ENCODE measurements at places on chromosomes 12 and 14. TPM values are rescaled to one million over a fixed set of nuclear protein-coding genes. Genes with fewer than 3 reads are reported as not detected.

DNA sequence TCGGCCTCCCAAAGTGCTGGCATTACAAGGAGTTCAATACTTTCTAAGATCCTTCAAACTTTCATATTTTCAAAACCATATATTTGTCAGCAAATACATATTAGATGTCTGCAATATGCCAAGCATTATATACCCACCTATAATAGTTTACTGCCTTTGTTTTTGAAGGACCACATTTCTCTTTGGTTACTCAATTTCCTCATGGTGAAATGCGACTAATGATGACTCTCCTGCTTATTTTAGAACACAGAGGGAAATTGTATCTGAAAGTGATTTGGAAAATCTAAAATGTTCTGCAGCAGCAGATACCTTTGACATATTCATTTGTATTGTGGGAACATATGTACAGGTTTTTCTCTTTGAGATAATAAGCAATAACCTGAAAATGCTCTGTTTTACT is 2.7 kb upstream of the CNTN1 start:
- H3K36me3 ChIP-seq: no peaks in the 10 kb centered on the region
- H3K27me3 ChIP-seq: peaks cover 31% of the 10 kb centered on the region
- no peak overlapping the region for H3K4me3 ChIP-seq
- H3K4me1 ChIP-seq: peaks cover 4% of the 10 kb centered on the region

- H3K27me3 ChIP-seq: no peaks in the 10 kb centered on the region
- peaks cover 69% of the 10 kb centered on the region for H3K4me1 ChIP-seq
- DNase-seq: no peak
- H3K4me3 ChIP-seq: no peak overlapping the region
- peak overlapping the region; percentile 91 for H3K27ac ChIP-seq
These were observed 4.0 kb downstream of the NAB2 start for GRCh38 chr12:57092876-57093414.

DNA sequence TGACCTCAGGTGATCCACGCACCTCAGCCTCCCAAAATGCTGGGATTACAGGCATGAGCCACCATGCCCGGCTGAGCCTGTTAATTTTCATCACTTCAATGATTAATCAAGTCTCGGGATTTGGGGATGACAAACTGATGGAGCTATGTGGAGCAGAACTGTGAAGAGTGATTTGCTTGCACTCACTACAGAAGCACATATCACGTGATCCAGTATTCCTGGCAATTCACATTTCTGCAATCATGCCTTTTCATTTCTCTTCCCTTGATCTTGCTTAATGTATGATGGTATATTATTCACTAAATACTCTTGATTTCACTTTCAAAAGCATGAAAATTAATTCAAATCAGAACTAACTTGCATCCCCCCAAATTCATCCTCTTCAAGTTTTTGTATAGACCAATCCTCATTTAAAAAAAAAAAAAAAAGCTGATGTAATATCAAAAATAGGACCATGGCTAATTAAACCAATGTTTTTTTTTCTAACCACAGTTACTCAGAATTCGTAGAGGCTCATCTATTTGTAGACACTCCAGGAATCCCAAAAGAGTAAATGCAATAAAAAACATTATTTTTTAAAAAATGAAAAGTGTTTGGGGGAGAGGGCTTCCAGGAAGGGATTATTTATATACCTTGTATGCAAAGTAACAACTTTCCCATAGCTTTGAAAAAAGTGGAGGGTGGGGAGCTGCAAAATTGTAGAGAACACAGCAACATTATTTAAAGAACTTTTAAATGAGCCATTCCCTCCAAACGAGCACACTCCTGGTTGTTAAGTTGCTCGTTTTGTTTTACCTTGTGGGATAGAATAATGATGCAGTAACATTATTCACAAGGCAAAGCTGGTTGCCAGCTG is 7.0 kb upstream of the ATXN2 start:
- peaks cover 5% of the 10 kb centered on the region for H3K27me3 ChIP-seq
- H3K4me1 ChIP-seq: no peaks in the 10 kb centered on the region
- H3K27ac ChIP-seq: no peak overlapping the region

- H3K36me3 ChIP-seq: no peaks in the 10 kb centered on the region
- DNase-seq: no peak
- no peak overlapping the region for H3K27ac ChIP-seq
- H3K4me3 ChIP-seq: no peak overlapping the region
These were observed 122.0 kb upstream of the ATXN7L3B start for GRCh38 chr12:74415633-74416032.

DNA sequence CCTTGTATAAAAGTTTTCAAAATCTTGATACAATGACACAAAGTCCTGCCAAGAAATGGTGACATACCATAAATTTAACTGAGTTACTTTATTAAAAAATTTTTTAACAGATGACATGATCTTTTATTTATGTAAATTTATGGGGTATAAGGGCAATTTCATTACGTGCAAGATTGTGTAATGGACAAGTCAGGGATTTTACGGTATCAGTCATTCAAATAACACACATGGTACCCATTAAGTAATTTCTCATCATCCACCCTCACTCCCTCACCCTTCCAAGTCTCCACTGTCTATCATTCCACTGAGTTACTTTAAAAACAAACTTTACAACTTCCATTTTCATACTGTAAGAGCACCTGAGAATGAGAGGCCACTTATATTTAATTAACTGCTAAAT is 37.4 kb downstream of the SPTLC2 start:
- no peaks in the 10 kb centered on the region for H3K27me3 ChIP-seq
- peaks cover 37% of the 10 kb centered on the region for H3K36me3 ChIP-seq
- no peak for DNase-seq
- no peak overlapping the region for H3K4me3 ChIP-seq
- H3K27ac ChIP-seq: no peak overlapping the region

DNA sequence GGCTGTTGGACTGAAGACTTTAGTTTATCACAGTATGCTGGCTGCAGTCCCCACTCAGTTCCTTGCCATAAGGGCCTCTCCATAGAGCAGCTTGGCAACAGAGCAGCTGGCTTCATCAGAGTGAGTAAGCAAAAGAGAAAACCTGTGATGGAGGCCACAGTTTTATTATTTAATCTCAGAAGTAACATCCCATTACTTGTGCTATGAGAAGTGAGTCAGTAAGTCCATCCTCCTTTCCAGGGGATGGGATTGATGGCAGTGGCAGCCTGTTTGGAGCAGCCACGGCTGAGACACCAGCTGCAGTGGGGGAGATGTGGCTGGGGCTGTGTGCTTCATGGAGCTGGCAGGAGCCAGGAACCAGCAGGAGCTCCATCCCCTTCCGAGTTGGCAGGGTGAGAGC is 138.5 kb upstream of the SRRM4 start:
- no peak for DNase-seq
- H3K27me3 ChIP-seq: no peaks in the 10 kb centered on the region
- H3K4me3 ChIP-seq: no peak overlapping the region
- H3K4me1 ChIP-seq: no peaks in the 10 kb centered on the region

DNA sequence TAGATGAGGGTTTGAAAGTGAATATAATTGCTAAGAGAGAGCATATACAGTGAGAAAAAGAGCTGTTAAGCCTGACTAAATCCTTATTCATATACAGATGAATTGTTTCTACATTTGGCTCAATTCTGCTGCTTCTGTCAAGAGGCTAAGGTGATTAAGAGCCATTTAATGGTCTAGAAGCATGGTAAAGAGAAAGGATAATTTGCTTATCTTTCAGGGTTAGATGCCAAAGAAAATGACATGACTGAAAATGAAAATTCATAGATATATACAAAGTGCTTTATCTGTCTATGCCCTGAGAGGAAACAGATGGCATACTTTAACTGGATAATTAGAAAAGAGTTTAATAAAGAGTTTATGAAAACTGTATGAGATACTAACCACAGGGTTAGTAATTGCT is 834.9 kb downstream of the SLC6A15 start:
- no peaks in the 10 kb centered on the region for H3K36me3 ChIP-seq
- no peak overlapping the region for H3K27ac ChIP-seq
- no peak overlapping the region for H3K4me3 ChIP-seq
- H3K4me1 ChIP-seq: no peaks in the 10 kb centered on the region
- H3K27me3 ChIP-seq: no peaks in the 10 kb centered on the region

The TAS2R14 gene
- 3.1 TPM for total RNA-seq

The MTA1 gene
- 115 TPM for total RNA-seq

The ZNF84 gene
- total RNA-seq: 34.8 TPM
